H9 (cell line): ENCODE measurements at places on chromosomes 4 and X. TPM values are rescaled to one million over a fixed set of nuclear protein-coding genes. Genes with fewer than 3 reads are reported as not detected.

DNA sequence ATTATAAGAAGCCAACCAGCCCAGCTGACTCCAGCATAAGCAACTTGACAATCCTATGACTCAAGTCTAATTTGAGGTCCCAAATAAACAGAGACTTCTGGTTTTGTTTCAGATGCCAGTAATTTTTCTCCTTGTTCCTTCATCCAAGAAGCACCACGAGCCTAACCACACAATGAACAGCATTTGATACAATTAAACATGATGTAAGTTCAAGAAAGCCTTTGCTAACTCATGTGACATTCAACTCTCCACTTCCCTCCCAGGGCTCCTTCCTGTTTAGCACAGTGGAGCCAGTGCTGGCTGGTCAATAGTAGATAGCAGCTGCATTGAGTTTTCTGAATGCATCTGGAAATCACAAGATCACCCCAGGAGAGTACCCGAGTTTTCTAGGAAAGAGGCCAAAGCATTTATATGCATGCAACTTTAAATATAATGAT lies 206.3 kb downstream of the ARHGAP24 start:
- DNase-seq: no peak

DNA sequence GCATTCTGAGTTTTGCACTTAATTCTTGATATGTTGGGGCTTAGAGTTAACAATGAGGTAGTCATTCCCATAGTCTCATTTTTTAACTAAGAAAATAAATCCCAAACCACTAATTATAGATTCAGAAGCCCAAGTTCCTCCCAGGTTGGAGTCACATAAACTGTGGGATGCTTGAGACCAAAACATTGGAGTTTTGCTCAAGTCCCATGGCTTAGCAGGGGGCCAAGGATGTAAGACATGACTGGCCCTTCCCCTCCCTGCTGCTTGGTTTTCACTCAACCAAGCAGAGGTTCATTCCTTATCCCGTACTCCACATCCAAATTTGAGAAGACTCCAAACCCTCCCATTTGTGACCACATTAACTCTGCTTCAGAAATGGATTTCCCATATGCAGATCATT lies 101.3 kb downstream of the LIMCH1 start:
- no peak for DNase-seq

GRCh38 chr4:26746802-26747213 lies 113.8 kb upstream of the STIM2 start:
- no peak for DNase-seq

- no peak for DNase-seq
These were observed 65.7 kb downstream of the ZFX start for GRCh38 chrX:24215272-24215671.

DNA sequence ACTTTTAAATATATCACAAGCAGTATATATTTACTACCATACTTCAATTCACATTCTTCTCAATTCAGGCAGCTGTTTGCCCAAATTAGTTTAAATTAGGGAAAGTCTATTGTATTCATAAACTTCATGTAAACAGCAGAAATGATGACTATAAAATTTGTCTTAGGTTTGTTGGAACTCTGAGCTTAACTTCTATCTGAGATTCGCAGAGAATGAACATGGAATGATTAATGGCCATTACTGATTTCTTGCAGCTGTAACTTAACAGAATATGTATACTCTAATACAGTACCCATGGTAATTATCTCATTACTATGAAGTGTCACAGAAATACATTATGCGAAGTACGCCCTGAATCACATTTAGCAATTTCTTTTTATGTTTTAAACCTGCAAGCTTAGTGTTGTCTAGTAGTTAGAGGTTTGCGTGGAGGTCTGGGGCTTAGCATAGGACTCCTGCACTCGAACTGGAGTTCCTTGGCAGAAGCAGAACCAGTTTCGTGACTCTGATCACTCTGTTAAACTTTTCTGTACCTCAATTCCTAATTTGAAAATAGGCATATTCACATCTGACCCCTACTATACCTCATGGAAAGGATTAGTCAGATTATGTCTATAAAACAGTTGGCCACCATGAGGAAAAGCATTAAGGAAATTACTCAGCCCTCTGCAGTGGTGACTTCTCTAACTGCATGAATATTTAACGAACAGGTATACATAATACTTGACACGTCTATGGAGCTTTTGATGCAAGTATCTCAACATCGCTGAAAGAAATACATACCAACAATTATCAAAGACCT lies 243.2 kb downstream of the MGST2 start:
- no peak for DNase-seq

GRCh38 chrX:789096-789495 lies 158.5 kb downstream of the SHOX start:
- DNase-seq: no peak

DNA sequence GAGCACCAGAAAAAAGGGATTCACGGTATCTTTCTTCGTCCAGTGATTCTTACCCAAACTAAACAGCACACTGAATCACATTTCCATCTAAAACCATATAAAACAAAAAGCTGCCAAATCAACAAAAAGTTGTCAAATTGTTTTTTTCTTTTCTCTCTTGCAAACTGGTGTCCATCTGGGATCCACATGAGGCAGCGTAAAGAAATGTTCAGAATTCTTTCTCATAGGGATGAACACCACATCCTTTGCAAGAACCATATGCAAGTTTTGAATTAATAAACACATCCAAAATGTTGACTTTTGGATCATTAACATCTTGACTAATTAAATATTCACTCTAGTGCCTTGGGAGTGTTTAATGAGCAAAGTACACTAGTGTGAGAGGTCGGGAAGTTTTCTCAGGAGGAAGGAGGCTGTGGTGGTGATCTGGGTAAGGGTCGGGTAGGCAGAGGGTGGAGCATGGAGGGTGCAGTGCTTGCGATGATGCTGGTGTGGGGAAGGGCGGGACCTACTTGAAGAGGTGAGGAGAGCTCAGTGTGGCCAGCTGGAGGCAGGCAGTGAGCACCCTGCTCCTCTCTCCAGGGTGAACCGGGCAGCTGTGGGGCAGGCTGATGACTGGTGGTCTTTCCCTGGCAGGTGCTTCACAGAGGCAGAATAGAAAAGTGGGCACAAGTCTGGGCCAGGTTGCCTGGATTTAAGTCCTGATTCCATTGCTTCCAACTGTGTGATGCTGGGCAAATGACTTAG lies 72.8 kb downstream of the NSUN7 start:
- DNase-seq: peak; percentile 25

The SH3D19 gene
- 29.7 and 32.1 TPM in 2 replicates for total RNA-seq

DNA sequence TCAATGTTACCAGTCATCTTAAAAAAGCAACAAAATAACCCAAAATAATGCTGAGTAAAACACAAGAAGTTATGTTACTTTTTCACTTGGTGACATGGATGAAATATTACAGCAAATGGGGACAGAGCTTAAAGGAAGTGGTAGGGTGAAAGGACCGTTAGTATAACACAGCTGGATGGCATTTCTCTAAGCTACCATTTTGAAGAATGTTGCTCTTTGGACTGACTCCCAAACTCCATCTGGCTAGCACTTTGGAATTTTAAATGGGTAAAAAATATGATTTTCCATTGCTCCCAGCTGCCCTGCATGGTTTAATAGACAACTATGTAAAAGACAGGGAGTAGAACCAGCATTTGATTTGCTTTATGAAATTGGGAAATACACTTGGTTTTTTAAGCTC lies 27.6 kb downstream of the CLCN5 start:
- DNase-seq: no peak

DNA sequence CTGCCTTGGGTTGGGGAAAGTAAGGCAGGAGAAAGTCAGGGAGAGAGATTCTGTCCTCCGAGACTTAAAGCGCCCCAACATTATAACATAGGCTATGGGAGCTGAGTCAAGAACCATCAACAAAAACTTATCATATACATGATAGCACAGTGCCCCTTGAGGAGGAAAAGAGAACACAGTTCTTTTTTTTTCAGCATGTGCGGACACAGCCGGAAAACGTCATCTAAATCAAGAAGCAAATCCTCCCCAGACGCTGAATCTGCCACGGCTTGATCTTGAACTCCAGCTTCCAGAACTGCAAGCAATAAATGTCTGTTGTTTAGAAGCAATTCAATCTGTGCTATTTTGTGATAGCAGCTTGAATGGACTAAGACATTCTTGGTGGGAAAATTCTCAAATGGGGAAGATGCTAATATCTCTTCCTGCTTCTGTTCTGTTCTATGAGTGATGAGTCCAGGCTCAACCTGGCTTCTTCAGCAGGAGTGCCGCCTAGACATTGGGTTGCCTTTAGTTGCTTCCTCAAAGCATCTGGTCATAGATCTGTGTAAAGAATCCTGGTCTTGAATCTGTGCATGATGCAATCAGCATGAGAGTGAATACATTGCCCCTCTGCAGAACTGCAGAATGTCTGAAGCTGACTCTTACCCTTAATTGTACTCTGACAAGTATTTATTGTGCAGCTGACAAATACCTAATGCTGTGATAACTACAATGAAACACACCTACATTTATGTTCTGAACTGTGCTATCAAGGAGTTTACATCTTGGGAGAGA lies 549.8 kb upstream of the PRKX start:
- DNase-seq: no peak
